ENCODE measurements at places on chromosomes 11 and 22.

DNA sequence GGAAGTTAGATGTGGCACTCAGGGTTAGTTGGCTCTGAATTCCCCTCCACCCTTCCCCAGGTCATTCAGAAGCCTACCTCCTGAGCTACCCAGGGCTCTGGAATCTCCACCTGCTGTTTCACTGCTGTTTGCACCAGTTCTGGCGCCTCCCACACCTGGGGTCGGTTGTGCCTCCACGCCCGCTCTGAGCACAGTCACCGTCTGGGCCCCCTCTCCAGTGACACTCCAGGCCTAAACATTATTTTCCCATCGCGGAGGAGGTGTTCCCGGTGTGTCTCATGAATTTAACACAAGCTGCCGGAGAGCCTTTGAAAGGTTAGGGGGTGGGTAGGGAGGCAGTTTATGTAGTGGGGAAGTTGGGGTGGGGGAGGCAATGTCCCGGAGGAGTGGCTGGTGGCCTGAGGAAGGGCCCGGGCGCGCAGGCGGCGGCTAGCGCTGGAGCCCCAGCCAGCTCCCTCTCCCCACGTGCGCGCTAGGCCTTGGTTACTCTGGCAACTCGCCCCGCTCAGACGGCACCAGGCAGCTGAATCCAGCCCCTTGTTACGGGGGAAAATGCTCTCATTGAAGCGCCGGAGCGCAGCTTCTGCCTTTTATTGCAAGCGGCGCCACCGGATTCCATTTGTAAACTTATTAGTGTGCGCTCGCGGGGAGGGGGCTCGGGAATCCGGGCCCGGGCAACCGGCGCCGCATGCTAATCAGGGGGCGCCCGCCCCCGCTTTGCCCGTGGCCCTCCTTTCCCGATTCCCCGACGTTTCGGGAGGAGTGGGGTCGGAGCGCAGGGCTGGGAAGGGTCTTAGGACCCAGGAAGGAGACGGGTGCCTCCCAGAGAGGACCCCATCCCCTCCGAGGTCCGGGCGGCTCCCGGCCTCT is 52.4 kb downstream of the GRIK4 start:
- no peak for DNase-seq

GRCh38 chr22:38271927-38272372 is 860 bp downstream of the TMEM184B start:
- no peak for DNase-seq

- DNase-seq: no peak
These were observed 94.2 kb downstream of the FCHSD2 start for GRCh38 chr11:73047773-73048371.

GRCh38 chr11:32884770-32885384 is 7.7 kb upstream of the QSER1 start:
- DNase-seq: no peak

GRCh38 chr22:37971475-37972434 is 12.6 kb downstream of the SOX10 start:
- no peak for DNase-seq

DNA sequence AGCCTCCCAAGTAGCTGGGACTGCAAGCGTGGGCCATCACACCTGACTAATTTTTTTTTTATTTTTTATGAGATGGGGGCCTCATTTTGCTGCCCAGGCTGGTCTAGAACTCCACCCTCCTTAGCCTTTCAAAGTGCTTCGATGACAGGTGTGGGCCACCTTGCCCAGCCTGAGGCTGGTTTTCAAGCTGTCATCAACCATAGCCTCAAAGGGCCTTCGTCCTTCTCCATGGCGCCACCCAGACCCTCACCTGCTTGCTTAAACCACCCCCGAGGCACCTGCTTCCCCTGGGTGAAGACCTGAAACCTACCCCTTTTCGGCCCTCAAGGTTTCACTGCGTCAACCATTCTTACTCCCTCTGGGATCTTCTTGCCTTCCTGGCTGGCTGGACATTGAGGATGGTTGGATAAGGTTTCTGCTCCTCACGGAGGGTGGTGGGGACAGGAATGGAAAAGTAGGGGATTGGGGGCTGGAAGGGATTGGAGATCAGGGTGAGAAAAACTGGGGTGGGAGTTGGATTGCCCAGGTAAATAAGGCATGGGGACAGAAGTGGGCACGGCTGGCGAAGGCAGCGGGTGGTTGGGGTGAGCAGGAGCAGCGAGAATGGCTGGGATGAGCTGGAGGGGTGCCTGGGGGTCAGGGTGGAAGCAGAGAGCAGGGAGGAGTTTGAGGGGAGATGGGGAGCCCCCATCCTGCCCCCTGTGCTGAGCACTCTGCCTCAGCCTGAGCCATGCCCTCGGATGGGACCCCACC is 2.8 kb upstream of the ACR start:
- no peak for DNase-seq

- DNase-seq: no peak
These were observed 21.0 kb upstream of the OR6X1 start for GRCh38 chr11:123775289-123775688.

DNA sequence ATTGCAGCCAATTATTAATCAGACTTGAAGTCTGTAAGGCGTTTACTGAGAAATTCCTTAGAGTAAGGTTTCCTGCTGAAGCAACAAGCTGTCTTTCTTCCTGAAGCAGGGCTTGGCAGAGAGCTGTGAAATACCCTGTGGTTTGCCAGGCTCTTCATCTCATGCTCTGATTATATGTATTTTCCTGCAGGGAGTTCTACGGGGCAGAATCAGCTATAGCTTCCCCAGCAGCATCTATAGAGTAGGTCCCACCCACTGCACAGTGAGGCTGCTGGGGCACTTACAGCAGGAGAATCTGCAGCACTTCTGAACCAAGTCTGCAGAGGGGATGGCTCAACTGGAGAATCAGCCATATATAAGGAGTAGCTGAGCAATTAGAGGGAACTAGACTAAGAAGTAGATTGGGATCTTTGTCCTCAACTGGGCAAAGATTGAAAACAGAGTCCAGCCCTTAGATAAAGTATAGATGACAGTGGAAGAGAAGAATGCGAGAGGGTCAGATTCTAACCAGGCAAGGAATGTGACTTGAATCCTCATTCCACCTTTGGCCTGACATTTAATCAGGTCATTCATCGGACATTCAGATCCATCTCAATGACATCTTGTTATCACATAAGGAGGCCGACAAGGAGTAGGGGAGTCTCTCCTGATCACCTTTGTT is 37.6 kb downstream of the CNTF start:
- no peak for DNase-seq

DNA sequence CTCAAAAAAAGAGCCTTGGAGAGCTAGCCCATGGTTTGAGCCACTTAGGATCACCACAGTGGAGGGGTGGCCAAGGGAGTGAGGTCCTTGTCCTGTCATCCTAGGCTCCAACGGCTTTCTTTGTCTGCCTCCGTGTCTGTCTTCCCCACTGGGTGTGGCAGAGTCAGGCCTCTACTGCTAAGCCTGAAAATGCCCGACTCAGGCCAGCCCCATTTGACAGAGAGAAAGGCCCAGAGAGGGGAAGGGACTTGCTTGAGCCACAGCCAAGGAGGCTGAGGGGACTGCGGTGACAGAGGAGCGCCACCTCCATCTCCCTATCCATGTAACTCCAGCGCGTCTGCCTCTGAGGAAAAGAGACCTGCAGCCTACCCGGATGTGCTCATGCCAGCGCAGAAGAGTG is 27.8 kb upstream of the CD82 start:
- no peak for DNase-seq

- no peak for DNase-seq
These were observed 38.2 kb downstream of the BRD1 start for GRCh38 chr22:49789289-49790141.

- no peak for DNase-seq
These were observed 109.0 kb upstream of the NNMT start for GRCh38 chr11:114187173-114187572.

DNA sequence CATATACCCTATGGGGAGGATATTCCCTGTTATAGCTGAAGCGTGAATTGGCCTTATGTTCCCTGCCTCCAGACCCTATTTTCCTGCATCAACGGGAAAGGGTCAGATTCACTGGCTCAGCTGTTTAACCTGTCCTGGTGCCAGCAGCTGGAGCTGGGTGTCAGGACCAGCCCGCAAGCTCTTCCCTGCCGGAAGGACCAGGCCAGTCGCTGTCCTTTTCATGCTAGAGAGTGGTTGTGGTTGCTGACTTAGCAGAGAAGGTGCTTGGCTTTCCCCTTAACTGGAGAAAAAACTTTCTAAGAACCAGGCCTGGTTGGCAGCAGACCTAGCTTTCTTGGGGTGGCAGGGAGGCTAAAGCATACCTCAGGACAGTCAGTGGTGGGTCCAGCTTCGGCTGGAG is 5.2 kb upstream of the SREBF2 start:
- no peak for DNase-seq

DNA sequence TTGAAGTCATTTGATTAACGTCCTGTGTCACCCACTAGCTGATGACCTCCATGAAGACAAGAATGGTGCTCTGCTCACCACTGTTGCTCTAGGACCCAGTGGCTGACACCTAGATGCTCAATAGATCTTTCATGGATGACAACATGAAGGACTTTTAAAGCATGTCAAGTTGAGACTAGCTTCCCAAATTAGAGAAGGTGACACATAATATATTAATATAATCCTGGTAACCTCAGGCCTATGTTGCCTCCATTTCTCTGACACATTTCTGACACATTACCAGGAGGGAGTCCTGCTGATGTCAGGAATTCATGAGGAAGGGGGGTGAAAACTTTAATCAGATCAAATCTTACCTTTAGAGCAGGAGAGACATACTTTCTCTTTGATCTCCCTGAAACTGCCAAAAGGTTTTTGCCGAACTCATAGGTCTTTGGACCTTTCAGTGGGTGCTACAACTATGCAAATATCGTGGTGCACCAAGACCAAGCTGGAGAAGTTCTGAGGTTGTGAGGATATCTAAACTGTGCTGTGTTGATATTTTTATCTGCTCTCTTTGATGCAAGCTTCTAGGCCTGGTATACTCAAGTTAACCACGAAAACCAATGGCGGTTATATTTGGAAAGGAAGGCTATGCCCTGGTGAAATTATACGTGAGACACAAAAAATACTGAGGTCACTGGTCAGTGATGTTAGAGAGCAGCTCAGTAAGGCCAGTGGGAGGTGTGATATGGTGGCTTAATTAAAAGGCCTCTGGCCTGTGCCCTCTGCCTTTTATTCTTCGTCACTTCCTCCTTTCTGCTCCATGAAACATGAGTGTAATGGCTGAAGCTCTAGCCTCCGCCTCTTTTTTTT is 13.2 kb upstream of the AMPD3 start:
- DNase-seq: peak; percentile 44

- DNase-seq: no peak
These were observed 176.1 kb downstream of the LRRC4C start for GRCh38 chr11:41283191-41283930.

GRCh38 chr22:24599514-24599913 is 3.5 kb upstream of the GGT1 start:
- DNase-seq: no peak

GRCh38 chr11:133343951-133344350 is 188.3 kb downstream of the OPCML start:
- no peak for DNase-seq

GRCh38 chr11:108319541-108320145 is 96.8 kb downstream of the ATM start:
- no peak for DNase-seq

DNA sequence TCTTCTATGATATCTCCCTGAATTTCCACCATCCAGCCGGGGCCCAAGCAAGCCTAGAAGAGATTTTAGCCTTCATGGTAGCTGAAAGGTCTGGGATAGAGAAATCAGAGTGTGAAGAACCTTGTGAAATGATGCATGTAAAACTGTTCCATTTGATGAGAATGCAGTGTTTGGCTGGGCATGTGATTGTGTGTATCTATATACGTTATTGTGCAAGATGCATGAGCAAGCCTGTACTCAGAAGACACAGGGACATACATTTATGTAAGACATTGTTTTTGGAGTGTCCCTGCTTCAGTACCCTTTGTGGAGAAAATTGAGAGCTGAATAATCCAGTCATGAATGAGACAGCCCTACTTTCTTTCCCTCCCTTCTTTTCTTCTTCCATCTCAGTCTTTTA is 15.2 kb upstream of the OR52K2 start:
- DNase-seq: no peak

GRCh38 chr11:120186774-120187591 is 23.8 kb upstream of the OAF start:
- no peak for DNase-seq

GRCh38 chr11:93652679-93653078 is 8.8 kb upstream of the CEP295 start:
- no peak for DNase-seq

- no peak for DNase-seq
These were observed 16.1 kb downstream of the IL18BP start for GRCh38 chr11:72014761-72015320.

DNA sequence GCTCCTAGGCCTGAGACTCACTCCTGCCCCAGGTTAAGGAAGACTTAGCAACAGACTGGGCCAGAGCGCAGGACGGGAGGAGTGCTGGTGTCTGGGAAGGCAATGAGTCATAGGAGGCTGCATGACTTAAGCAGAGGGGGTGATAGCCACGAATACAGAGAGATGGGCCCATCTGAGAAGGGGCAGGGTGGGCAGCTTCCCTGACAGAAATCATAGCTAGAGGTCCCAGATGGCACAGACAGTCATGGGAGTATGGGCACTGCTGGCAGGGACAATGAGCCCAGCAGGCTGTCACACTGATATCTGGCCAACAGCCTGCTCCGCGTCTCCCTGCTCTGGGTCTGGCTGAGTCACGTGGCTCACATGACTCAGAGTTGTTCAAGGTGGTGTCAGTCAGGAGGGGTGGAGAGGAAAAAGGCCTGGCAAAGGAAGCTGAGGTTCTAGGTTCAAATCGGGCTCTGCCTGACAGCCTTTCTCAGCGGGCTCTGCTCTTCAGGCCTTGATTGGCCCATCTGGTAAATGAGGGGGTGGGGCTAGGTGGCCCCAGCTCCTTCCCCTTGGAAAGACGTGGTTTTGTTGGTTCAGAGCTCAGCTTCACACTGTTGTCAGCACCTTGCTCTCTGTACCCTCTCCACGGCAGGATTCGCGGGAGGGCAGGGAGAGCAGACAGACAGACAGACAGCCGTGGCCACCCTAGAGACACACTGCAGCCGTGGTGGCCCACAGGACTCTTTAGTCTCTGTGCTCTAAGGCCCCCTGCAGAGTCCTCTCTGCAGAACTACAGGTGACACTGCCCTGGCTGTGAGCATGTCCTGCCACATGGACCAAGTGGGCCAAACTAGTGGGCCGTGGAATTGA is 47.8 kb downstream of the DBX1 start:
- no peak for DNase-seq

DNA sequence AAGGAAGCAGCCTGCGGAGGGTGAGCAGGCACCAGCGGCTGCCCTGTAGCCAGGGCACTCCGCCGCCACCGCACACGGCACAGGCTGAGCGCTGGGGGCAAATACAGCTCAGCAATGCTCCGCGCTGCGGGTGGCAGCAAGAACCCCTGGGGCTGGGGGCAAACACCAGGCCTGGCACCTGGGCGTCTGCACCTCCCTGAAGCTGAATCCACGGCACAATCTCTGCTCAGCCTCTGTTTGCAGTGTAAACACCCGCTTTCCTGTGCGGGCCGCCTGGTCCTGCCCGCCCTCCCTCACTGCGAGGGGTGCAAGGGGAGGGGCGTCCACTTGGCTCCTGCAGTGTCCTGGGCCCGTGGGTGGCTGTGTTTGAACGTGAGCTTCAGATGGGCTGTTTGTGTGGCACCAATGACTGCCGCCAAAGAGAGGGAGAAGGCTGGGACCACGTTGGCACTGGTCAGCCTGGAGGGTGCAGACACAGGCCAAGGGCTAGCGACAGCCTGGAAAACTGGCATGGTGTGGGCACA is 14.8 kb upstream of the MPPED1 start:
- no peak for DNase-seq

GRCh38 chr22:44888491-44889254 is 121.1 kb downstream of the PHF21B start:
- DNase-seq: no peak

GRCh38 chr11:5505363-5506048 is 4.3 kb downstream of the UBQLN3 start:
- DNase-seq: no peak

GRCh38 chr11:6640985-6641701 is 14.5 kb downstream of the DCHS1 start:
- no peak for DNase-seq
